Urinary bladder (tissue), 4 donors: ENCODE measurements at places on chromosomes 5 and 9.
A peak's percentile ranks its signal among the peaks of the same experiment; 100 is the strongest.

- no peak for DNase-seq
These were observed 31.1 kb upstream of the FRMD3 start for GRCh38 chr9:83569326-83569725.

DNA sequence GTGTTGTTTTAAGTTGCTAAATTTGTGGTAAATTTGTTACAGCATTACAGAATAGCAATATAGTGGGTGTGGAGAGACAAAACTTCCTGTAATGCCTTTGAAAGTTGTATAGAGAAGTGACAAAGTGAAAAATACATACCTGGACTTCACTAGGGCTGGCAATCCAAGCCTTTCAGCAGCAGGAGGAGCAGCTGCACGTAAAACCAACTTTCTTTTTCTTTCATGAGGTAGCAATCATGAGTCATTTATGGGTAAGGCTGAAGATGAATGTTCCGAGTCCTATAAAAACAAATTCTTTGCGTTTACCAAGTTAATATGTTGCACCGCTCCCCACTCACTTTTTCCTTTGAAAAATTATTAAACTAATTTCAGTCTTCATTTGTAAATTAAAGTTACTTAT lies 1138.2 kb downstream of the TAF11L14 start:
- DNase-seq = peak; percentile 3

DNA sequence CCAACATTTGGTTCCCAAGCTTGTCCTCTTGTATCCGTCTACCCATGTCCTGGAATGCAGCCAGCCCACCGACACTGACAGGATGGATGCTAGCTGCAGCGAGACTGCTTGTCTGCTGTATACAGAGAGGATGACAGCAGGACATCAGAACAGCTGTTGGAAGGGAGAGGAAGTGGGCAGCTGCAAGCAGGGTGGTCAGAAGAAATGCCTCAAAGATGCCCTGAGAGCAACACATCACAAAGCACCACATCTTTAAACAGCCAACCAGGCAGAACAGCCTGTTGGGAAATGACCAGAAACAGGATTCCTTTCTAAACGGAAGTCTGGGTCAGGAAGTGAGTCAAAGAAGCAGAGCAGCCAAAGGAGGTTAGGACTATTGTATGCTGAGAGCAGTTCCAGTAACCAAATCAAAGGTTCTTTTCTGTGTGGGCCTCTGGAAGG lies 219.1 kb downstream of the NDUFS4 start:
- no peak for DNase-seq

- DNase-seq = no peak
These were observed 64.6 kb upstream of the GRIA1 start for GRCh38 chr5:153425914-153426313.

DNA sequence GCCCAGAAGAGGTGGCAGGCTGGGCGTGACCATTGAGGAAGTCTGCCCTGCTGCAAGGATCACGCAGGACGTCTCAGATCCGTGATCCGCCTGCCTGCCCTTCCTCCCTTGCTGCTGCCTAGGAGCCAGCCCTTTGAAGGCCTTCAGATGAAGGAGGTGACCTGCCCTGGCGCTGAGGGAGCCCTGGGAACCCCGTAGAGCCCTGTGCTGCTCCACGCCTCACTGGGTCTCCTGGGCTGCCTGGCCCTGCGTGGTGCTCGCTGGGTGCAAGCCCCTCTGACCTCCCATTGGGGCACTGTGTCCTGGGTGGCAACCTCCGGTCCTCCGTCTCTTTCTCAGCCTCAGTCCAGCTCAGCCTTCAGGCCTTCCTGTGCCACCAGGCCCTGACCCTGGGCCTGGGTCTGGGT lies 295.3 kb upstream of the IRX4 start:
- no peak for DNase-seq

DNA sequence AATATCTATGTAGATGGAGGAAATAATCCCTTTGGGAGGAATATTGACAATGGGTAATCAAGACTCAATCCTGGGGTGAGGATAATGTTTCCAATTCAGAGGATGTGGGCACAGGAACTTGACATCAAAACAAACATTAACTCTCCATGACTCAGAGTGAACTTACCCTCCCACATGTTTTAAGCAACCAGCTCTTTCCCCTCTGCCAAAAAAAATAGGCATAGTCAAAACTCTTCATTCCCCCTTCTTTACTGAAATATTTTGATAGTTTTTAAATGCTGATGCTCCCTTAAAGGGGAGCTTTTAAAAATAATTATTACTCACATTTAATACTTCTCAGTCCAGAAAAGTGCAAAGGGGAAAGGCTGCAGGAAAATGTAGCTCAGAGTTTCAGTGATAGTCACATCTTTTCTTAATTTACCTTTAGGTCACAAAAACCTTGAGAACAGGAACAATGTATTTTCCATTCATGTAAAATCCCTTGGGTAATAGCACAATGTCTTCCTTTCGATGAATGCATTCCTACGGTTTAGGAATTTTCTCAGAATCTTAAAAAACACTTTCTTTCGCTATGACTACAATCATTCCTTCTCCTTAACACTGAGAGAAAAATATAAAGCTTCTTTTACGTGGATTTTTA lies 298.4 kb upstream of the GRAMD2B start:
- DNase-seq = no peak

DNA sequence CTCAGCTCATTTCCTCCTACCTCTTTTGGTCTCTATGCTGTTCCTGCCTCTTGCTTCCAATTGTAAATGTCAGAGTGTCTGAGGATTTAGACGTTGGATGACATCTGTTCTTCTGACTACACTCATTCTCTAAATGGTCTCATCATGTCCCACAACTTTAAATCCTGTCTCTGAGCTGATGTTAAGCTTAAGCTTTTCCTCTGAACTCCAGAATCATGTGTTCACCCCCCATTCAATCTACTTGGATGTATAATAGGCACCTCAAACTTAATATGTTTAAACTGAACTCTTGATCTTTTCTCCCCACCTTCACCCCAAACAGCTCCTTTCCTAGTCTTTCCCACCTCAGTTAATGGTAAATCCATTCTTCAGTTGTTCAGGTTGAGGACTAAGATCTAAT lies 433.6 kb downstream of the CSNK1G3 start:
- no peak for DNase-seq

- DNase-seq = no peak
These were observed 190.0 kb downstream of the CDH12 start for GRCh38 chr5:22663134-22663533.

GRCh38 chr5:20678386-20678785 lies 690.4 kb upstream of the CDH18 start:
- no peak for DNase-seq

GRCh38 chr9:122579874-122580273 lies 3.3 kb downstream of the OR1L8 start:
- no peak for DNase-seq
